ENCODE measurements at places on chromosomes 7 and 10.

DNA sequence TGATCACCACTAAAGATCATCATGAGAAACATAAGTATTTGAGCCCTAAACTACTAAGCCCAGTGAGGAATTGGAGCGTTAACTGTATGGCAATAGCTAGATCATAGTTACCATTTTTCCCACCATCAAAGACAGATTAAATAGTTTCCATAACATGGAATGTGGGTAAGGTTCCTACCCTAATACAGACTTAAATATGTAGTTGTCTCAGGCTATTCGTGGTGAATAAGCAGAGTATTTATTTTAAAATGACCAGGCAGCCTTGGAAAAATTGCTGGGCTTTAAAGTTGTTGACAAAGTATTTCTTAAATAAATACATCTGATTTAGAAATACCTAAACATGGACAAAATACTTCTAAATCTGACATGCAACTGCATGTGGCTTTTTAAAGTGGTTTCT is 106.8 kb downstream of the NT5C2 start:
- DNase-seq: no peak

DNA sequence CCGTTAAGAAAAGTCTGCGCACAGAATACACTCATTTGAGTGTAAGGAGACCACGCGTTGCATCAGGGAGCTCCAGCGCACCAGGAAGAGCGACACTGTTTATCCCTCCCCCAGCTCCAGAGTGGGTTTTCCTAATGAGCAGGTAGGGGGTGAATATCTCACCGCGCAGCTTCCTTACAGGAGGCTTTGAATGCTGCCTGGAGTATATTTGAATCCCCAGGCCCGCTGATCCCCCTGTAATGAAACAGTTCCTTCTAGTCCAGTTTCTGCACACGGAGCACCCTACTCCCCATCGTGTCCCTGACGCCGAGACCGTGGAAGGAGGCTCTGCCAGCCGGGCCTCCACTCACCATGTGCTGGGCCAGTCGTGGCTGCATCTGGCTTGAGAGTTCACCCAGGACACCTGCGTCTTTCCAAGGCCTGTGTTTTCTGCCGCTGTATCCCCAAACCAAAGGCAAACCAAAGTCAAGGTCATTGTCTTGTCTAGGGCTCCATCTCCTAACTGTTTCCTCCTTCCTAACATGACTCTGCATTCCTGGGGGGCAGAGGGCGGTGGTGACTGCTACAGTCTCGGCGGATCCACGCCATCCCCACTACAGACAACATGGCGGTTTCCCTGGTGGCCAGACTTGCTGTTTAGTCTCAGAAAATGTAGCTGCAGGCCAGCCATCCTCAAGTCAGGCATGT is 167.8 kb downstream of the USP6NL start:
- no peak for DNase-seq

- DNase-seq: no peak
Observed at GRCh38 chr7:55129541-55130394, 111.0 kb downstream of the EGFR start.

DNA sequence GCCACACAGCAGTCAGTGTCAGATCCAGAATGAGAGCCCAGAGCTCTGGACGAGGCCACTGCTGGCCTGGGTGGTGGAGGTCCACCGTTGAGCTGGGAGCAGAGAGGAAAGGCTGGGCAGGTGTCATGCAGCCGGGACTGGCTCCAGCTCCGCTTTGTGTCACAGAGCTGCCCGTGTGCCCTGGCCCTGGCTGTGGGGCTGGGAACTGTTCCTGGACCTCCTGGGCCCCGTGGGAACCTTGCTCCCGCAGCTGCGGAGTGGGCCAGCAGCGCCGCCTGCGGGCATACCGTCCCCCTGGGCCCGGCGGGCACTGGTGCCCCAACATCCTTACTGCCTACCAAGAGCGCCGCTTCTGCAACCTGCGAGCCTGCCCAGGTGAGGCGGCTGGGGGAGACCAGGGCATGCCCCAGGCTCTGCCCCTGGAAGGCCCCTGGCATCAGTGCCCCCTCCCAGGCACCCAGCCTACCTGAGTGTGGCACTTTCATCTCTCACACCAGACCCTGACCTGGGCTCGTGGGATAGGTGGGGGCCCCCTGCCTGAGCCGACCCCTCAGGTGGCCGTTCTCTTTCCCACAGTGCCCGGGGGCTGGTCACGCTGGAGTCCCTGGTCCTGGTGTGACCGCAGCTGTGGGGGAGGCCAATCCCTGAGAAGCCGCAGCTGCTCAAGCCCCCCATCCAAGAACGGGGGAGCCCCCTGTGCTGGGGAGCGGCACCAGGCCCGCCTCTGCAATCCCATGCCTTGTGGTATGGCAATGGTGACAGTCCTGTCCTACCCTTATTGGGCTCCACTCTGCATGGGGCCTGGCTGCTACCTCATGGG is 18.8 kb upstream of the ZNF862 start:
- DNase-seq: no peak

- no peak for DNase-seq
Observed at GRCh38 chr7:70383066-70383782, 748.7 kb upstream of the GALNT17 start.
